Ascending aorta (tissue), 2 donors: ENCODE measurements at places on chromosomes 6 and 20.

GRCh38 chr6:138944412-138944811 is 43.6 kb downstream of the REPS1 start:
- DNase-seq, result no peak

DNA sequence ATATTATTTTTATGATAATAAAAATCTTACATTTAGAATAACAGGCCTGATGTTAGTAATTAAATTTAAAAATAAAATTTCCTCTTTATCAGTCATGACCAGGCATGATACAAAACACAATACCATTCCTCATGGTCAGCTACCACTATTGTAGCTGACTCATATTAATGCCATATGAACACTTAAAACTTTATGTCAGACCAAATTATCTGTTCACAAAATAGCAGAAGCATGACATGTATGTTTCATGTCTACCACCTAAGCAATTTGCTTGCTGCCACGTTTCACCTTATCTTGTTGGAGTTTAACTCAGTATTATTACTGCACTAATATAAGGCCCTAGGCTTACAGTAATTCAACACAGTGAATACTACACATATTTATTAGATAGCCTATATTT is 65.7 kb downstream of the HTR1B start:
- DNase-seq, result no peak

- DNase-seq, result no peak
These were observed 444.6 kb downstream of the KIF16B start for GRCh38 chr20:16128538-16129106.

DNA sequence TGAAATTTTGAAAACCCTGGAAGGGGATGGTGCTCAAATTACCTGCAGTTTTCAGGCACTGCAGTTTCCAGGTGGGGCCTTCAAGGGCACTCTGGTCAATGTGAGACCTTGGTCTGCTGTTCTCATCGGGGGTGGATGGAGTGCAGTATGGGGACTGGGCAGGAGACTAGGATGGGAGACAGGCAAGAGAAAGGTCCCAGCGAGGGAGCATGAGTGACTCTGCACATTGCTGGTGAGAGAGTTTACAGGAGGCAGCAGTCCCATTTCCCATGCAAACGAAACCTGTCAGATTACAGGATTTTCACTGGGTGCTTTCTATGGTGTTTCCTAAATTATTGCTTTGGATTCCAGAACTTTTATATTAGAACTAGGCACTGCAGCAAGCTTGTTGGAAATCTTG is 73.5 kb upstream of the DTNBP1 start:
- no peak for DNase-seq

GRCh38 chr6:138806889-138807288 is 11.0 kb downstream of the ECT2L start:
- no peak for DNase-seq

DNA sequence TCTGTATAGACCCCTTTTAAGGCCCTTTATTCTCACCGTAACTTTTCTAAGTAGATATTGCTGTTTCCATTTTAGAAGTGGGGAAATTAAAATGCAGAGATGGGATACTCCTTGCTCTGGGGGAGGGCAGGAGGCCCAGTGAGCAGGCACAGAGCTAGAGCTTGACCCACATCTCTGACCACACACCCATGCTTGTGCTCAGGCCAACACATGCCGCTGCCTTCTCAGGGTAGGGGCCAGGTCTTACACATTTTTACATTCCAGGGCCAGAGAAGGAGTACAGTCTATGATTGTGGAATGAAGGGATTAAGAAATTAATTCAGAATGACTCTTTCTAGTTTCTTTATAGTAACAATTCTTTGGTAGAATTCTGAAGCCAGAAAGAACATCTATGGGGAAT is 104.8 kb downstream of the SOBP start:
- no peak for DNase-seq

- no peak for DNase-seq
These were observed 32.5 kb downstream of the TBX18 start for GRCh38 chr6:84731901-84732300.

DNA sequence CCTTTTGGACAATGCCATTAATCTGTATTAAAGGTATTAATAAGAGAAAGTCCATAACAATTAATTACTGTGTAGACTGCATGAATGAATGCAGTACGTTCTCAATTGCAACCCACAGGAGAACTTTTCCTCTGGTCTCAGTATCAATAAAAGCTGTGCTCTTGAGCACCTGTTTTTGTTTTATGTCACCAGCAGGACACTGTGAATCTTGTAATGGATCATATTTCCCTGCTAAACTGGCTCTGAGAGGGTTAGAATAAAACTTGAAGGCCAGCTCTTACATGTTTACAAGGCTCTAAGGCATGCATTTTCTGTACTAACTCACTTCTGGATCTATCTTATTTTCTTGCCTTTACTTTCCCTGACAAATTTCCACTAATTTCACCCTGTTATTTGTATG is 214.3 kb upstream of the PLN start:
- DNase-seq, result no peak

DNA sequence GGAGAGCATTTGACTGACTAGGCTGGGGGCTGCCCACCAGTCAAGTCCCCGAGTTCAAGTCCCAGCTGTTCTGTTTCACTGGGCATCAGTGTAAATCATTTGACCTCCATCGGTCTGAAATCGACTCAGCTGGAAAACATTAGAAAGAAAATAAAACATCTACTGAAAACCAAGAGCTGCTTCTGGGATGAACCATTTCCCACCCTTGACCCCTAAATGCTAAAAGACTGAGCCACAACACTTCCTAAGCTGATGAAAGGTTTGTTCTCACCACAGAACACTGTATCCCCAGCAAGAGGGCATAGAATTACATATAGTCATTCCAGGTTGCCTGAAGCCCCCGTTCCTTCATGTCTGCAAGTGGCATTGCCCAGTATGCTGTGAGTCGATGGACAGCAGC is 237.0 kb upstream of the TAB2 start:
- DNase-seq, result no peak

DNA sequence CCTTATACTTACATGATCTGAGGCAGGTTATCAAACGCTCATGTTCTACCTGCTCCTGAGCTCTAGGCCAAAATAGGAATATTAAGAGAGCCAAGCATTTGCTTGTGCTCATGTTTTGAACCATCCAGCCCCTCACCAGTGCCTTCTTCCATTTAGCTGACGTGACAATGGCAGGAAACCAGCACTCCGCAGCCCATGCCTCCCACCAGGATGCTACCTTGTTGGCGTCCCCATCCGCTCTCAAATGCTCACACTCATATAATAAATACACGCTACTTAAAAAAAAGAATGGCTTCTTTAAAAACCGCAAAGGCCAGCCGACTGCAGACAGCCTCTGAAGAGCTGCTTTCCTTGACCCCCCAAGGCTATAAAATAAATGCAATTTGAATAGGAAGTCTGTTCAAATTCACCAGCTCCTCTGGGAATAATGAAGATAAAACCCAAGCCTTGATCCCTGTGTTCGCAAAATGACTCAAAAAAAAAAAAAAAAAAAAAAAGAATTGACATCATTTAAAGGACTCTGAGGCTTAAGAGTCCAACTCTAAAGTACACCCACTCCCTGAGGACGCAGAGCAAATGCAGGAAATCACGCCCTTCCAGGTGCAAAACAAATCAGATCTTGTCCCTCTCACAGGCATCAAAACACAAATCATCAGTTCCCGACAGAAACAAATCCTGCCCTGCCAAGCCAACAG is 29.0 kb downstream of the RNASET2 start:
- no peak for DNase-seq

DNA sequence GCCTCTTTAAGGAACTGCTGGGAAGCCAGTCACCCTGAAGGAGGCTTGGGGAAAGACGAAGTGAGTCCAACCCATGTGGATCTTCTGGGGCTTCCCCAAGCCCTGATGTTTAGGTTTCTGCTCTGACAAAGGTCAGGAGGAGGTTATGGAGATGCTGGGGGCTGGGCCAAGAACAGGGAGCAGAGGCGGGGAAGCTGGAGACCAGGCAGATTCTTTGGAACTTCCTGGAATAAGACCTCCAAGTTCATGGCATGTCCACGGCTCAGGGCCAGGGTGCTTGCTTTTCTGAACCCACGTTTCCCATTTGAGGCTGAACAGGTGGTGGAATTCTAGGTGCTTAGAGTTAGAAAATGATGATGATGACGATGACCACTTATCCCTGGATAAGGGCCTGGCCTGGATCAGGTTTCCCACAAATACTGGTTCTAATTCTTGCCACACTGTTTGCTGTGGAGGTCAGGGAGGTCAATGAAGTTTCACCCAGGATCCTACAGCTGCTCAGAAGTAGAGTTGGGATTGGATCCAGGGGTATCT is 30.0 kb upstream of the TGM2 start:
- DNase-seq, result no peak

DNA sequence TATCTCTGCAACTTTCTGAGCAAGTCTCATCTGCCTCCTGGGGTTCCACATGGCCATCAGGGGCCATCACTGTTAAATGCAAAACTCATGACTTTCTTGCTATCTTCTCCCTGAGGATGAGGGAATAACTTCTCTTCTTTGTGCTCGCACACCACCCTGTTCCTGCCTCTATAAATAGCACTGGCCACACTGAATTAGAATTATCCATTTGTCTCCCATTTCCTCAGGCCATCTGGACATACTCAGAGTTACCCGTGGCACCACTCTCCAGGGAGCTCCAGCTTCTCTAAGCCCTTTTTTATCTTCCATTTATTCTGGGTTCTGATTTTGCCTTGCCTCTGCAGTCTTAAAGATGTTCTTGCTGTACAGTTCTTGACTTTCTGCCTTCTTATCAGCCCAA is 72.8 kb upstream of the ECI2 start:
- no peak for DNase-seq

- DNase-seq, result no peak
These were observed 98.0 kb downstream of the EPB41L2 start for GRCh38 chr6:130964808-130965604.

- no peak for DNase-seq
These were observed 22.2 kb upstream of the SERPINB1 start for GRCh38 chr6:2863901-2864300.

DNA sequence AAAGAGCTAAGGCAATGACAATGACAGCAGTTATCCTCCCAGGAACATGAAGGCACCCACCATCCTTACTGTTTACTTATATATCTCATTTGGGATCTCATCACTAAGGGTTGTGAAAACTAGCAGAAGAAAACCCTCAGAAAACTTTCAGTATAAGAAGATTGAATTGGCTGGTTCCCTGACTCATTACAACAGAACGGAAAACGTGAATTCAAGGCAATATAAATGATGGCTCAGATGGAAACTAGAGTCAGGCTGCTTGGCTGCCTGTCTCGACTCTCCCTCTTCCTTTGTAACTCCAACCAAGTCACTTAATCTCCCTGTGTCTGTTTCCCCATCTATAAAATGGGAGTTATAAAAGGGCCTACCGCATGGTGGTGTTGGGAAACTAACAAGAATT is 387.1 kb upstream of the JARID2 start:
- DNase-seq, result no peak

GRCh38 chr20:39983183-39983582 is 705.9 kb downstream of the MAFB start:
- DNase-seq, result no peak

- no peak for DNase-seq
These were observed 387.8 kb upstream of the RUNX2 start for GRCh38 chr6:44940367-44940766.

DNA sequence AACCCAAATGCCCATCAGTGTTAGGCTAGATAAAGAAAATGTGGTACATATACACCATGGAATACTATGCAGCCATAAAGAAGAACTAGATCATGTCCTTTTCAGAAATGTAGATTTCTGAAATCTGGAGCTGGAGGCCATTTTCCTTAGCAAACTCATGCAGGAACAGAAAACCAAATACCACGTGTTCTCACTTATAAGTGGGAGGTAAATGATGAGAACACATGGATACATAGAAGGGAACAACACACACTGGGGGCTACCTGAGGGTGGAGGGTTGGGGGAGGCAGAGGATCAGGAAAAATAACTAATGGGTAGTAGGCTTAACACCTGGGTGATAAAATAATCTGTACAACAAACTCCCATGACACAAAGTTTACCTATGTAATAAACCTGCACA is 188.9 kb upstream of the PRND start:
- no peak for DNase-seq

GRCh38 chr20:31666258-31667042 is 28.7 kb downstream of the COX4I2 start:
- no peak for DNase-seq

DNA sequence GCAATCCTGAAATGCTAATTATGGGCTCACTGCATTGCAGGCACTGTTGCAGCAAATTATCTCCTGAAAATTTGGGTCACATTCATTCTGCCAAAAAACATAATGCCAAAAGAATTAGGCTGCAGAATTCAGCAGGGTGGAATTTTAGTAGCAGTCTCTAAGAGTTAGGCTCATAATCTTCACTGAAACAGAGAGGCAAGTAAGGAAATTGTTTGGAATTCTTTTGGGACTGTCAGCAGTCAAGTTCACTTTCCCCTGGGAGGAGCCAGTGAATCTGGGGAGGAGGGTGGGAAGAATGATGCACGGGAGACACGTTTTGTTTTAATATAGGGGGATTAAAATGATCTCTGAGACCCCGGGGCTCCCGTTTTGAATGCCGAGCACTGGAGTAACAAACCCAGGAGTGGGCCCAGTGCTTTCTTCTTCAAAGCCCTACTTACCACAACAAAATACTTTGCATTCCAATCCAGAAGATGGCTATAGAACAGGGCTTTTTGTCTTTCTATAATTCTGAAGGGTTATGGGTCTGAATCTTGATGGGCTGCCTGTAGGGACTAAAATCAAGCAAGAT is 44.7 kb downstream of the SOBP start:
- no peak for DNase-seq

DNA sequence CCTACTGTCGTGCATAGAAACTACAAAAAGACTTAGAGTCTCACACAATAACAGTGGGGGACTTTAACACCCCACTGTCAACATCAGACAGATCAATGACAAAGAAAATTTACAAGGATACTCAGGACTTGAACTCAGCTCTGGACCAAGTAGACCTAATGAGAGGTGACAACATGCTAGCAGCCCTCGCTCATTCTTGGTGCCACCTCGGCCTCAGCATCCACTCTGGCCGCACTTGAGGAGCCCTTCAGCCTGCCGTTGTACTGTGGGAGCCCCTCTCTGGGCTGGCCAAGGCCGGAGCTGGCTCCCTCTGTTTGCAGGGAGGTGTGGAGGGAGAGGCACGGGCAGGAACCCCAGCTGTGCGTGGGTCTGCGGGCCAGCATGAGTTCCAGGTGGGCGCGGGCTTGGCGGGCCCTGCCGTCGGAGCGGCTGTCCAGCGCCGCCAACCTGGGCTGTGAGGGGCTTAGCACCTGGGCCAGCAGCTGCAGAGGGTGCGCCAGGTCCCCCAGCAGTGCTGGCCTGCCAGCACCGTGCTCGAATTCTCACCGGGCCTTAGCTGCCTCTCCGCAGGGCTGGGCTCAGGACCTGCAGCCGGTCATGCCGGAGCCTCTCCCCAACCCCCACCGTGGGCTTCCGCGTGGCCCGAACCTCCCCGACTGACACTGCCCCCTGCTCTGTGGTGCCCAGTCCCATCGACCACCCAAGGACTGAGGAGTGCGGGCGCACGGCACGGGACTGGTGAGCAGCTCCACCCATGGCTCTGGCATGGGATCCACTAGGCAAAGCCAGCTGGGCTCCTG is 205.6 kb downstream of the FRK start:
- no peak for DNase-seq

DNA sequence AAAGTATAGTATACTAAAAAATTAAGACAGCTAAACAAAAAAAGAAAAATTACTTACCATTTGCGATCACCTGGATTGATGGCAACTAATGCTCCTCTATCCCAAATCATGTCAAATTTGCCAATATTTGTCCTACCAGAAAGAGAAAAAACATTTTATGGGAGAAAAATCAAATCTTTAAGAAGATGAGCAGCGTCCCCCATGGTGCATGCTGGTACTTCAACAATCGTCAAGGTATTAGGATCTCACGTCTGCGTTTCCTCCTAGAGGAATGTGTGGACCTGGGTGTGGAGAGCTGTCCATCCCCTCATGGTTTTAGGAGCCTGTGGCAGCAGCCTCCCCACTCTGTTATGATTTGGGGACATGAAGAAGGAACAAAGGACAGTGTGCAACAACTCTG is 16.0 kb downstream of the TPMT start:
- DNase-seq, result no peak
